ENCODE measurements at places on chromosomes 3 and 15. TPM values are rescaled to one million over a fixed set of nuclear protein-coding genes. Genes with fewer than 3 reads are reported as not detected.

Gene ZDHHC19
- polyA plus RNA-seq = 2.5 TPM

GRCh38 chr3:97932387-97932801 is 39.8 kb downstream of the RIOX2 start:
- DNase-seq = no peak

DNA sequence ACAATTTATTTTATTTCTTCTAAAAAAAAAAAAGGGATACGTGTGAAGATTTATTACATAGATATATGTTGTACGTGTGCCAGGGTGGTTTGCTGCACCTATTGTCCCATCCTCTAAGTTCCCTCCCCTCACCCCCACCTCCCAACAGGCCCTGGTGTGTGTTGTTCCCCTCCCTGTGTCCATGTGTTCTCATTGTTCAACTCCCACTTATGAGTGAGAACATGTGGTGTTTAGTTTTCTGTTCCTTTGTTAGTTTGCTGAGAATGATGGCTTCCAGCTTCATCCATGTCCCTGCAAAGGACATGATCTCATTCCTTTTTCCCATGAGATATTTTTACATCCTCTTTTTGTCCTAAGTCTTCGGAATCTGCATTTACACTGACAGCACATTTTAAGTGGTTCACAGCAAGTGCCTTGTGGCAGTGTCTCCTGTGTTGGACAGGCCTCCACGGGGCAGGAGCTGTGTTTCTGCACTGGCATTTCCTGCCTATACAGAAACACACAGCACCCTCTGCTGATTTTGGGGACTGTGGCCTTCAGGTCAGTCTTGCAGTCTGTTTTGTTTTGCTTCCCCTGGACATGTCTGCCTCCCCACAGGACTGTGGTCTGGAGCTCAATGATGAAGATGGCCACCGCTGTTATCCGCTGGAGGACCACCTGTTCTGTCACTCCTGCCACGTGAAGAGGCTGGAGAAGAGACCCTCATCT is 12.7 kb upstream of the SACM1L start:
- no peak for DNase-seq

DNA sequence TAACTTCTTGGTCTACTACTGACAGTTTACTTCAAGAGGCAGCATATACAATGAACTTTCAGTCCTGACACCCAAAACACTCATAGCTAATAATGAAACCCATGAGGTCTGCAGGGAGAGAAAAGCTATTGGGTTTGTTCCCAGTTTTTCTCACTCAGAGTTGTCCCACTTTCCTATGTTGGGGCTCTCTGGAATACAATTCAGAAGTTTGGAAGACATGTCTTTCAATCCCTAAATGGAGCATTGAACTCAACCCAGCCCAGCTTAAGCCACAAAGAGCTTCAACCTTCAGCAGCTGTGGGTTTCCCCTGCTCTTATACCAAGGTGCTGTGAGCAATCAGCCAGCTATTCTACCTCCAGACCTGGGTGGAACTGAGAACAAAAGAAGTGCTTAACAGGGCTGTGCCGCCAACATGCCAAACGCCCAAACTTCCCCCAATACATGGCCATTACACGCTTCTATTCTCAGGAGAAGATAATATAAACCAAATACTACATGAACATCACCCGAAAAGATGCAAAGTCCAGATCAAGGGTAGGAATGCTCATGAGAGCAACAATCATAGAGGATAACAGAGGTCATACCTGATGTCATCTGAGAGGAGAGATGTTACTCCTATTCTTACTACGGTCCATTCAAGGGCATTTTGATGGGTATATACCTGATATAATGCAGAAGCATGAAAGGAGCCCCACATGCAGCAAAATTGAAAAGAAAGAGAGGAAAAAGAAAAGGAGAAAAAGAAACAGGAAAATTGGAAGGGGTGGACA is 131.2 kb upstream of the TGFBR2 start:
- no peak for DNase-seq

Gene FANCD2
- polyA plus RNA-seq = 22.8 TPM

- no peak for DNase-seq
Measured at GRCh38 chr15:38860674-38861073, 296.1 kb upstream of the RASGRP1 start.

GRCh38 chr15:59301527-59301926 is 71.1 kb downstream of the MYO1E start:
- DNase-seq = no peak

Gene MKRN2OS
- polyA plus RNA-seq = 0.17 TPM
